ENCODE measurements at places on chromosomes 3 and 15.

GRCh38 chr3:40532252-40532651 lies 7.5 kb downstream of the ZNF621 start:
- DNase-seq = no peak

DNA sequence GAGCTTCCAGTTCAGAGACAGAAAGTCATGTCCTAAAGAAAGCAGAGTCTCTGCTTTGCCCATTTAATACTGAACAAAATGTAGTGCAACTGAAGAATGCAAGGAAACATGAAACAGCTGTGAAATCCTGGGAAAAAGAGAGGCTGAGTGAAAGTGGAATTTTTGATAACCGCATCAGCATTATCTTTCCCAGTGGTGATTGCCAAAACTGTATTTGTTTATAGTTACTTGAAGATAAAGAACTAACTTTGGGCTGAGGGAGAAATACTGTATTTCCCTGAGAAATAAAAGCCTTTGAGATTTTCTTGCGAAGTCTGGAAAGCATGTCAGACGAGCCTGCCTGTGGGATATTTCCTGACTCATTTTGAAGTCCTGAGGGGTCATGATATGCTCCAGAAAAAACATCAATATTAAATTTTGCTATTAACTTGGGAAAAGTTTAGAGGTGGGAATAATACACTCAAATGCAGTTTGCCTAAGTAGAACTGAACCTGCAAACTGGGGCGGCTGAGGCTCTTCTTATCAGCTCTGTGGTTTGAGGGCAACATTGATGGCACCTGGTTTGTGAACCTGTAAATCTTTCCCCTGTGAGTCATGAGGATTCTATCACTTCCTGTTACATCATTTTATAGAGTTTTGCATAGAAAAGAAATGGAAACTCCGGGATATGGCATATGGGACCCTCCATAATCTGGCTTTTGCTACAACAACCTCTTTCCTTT lies 855.3 kb downstream of the MCTP2 start:
- no peak for DNase-seq

GRCh38 chr15:62881056-62881455 lies 161.5 kb upstream of the TPM1 start:
- DNase-seq = no peak

GRCh38 chr3:43369404-43370292 lies 83.3 kb downstream of the SNRK start:
- no peak for DNase-seq

- DNase-seq = no peak
These were observed 7.7 kb upstream of the OXSR1 start for GRCh38 chr3:38157595-38157994.

DNA sequence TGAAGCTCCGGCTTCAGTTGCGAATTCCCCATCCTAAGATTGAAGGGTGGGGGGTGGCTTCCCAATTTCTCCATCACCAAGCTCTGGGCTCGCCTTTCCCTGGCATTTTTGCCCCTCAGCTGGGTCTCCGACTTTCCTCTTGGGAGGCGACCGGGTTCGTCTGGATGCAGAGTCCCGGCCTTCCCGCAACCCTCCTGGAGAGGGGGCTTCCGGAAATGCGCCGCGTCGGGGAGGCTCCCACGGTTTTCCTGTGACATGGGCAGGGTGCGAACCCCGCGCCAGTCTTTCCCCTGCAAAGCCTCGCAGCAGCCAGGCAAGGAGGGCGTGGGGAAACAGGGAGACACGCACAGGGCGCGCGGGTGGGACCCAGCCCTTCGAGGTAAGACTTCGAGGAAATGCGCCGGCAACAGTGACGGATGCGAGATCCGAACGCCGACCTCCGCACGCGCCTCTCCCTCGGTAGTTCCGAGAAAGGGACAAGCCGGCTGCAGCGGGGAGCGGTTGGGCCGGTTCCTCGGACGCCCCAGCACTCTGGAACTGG lies 466 bp upstream of the HCN4 start:
- DNase-seq = no peak

DNA sequence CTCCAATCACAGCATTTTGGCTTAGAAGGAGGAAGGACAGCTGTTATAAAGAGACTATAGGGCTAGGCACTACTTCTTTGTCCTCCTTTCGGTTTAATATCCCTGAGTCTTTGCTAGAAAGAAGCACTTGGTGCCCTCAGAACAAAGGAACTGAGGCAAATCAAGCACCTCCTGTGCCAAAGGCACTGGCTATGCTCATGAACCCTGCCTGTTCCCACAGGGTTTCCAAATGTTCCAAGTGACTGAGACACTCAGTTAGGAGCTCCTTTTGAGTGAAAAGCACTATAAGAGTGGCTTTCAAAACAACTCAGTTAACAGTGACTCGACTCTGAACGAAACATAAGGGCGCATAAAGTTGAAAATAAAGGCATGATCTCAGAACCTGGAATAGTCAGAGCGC lies 25.0 kb downstream of the TBC1D2B start:
- no peak for DNase-seq

GRCh38 chr3:134903837-134904236 lies 108.8 kb downstream of the EPHB1 start:
- DNase-seq = no peak

DNA sequence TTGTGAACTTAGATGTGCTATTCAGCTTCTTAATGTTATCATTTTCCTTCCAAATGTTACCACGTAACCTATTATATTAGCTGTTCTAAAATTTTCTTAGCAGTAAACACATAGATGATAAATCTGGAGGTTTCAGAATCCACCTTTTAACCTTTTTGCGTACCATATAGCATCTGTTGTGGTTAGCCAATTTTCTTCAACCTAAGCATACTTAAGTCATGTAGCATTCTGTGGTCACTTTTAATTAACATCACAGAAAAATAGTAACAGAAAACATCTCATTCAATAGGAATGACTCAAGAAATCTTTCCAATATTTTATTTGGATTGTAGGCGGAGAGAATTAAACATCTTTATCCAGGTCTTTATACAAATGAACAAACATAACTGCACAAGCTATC lies 1465.3 kb upstream of the GBE1 start:
- no peak for DNase-seq

DNA sequence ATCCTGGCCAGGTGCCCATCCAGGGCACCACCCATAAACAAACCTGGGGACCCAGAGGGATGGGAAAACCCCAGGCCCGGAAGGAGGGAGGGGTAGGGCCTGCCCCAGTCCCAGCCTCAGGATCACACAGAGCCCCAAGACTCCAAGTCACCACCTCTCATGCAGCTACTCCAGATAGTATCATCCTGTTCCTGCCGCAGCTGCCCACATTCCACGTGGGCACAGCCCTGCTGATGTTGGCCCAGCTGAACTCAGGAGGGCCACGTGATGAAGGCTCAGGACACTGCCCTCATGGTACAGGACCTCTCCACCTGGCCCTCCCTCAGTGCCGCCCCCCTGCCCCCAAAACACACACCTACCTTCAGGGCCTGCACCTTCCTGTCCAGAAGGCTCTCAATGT lies 69.5 kb downstream of the CACNA2D2 start:
- no peak for DNase-seq

GRCh38 chr15:67047149-67047661 lies 18.2 kb upstream of the SMAD3 start:
- DNase-seq = no peak

DNA sequence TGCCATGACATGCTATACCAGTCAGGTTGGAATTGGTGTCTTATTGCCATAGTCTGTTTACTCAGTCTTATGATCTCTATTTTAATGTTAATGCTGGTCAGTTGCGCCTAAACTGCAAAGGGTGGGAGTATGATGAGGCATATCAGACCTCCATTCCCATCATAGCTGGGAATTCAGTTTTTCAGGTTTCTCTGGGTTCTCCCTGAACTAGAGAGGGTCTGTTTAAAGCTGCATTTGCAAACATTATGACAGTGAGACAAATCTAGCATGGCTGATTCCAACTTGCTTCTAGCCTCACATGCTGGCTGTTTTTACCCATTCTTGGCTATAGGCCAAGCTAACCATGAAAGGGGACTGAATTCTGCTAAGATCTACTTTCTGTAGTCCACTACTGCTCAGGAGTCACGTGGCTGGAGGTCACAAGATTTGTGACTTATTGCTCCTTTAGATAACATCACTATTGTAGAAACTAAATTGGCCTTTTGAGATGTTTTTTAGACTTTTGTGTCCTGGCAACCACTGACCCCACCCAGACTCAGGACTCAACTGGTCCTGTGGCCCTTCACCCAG lies 96.5 kb downstream of the TGFBR2 start:
- no peak for DNase-seq

DNA sequence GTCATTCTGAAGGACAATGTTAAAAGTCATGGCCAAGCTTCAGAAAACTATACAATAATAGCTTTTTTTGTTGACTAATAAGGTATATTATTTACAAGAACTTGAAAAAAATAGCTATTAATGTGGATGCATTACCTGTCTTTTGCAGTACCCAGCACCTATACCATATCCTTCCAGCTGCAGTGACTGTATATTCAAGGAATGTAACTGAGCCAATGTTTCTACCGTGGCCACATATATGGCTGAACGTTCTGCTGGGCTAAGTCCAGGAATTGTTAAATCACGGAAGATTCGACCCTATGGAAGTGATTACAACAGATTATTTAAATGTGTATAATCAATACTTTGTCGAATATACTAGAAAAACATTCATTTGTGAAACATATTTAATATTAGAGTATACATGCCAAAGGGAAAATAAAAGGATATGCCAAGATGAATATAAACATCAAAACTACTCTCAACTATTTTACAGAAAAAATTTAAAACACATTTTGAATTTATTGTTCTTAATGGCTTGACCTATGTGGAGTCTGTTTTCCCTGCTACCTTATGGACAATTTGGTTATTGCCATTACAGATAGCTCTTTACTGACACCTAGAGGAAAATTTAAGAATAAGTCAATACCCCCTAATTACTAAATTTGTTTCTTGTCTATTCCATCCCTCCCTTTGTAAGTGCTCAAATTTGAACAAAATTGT lies 17.6 kb downstream of the ACAD11 start:
- DNase-seq = no peak

- DNase-seq = no peak
These were observed 27.9 kb upstream of the KLF13 start for GRCh38 chr15:31298707-31299172.

DNA sequence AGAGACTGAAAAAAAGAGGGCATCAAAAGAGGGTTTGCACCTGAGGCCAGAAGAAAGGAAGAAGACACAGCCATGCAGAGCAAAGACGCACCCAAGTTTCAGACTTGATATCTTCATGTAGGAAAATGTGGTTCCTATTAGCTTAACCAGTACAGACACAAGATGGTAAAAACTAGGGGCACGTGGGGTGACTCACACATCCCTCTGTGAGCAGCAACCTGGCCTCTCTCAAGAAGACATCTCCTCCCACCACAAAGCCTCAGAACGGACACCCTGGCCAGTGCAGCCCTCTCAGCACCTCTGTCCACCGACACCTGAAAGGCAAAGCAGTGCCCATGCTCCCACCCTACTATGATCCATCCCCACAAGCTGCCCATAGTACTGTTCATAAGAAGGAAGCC lies 33.3 kb downstream of the GLB1 start:
- DNase-seq = no peak

DNA sequence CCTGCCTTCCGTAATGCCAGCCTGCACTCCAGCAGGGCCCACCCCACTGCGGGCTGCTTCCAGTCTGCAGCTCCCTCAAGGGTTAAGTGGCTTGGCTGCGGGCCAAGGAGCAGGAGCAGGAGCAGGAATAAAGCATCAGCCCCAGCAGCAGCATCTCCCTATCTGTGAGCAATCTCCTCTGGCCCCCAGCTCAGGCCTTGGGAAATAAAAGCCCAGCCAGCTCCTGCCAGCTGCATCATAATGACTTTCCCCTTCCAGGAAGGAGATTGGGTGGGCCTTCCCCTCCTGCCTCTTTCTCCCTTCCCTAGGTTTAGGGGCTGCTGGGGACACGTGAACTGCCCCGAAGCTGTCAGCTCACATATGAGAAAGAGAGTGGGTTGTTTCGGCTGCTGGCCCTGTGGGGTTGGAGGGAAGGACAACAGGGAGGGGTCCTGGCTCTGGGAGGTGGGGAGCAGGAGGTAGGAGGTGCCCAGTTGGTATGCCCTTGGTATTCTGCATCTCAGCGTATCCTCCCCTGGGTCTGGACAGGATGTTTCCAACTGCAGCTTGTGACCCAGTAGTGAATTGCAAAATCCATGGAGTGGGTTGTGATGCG lies 34.6 kb upstream of the FGD5 start:
- no peak for DNase-seq

DNA sequence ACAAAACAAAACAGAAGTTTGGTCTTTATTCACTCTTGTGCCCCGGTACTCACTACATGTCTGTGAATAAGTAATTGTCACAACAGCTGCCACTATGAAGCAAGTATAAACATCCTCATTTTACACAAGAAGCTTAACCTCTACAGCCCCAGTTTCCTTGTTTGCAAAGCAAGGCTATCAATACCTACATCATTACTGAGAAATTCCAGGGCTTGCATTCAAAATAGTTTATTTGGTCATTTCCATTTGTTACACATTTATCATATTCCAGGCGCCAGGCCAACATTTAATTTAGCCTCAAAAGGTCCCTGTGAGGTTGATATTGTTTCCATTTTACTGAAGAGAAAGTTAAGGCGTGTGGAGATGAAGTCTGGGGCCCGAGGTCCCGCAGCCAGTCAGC lies 161.4 kb upstream of the LRTM1 start:
- no peak for DNase-seq

DNA sequence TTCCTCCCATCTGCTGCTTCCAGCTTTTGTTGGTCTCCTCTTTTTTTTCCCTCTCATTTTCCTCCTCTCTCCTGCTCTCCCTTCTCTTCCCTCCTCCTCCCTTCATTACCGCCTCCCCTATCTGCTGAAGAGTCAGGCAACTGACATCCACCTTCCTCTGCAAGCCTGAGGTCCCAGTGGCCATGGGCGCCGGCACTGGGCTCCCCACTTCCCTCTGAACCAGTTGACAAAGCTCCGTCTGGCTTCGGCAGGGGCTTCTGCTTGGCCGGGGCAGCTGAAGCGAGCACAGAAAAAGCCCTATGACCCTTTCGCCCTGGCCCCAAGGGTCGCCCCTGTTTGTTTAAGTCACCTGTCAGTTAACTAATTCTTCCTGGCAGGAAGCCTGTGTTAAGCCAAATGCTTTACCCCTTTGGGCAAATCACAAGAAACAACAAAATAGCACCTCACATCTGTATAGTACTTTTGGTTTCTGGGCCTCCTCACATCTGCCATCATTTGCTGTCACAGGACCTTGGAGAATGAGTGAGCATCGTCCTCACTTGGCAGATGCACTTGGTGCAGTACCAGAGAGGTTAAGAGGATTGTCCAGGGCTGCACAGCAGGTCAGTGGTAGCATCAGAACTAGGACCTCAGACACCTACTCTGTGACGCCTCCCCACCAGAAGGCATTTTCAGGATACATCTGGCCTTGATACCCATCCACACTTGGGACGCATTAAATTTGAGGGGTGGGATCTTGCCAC lies 27.7 kb downstream of the ITGA11 start:
- no peak for DNase-seq

DNA sequence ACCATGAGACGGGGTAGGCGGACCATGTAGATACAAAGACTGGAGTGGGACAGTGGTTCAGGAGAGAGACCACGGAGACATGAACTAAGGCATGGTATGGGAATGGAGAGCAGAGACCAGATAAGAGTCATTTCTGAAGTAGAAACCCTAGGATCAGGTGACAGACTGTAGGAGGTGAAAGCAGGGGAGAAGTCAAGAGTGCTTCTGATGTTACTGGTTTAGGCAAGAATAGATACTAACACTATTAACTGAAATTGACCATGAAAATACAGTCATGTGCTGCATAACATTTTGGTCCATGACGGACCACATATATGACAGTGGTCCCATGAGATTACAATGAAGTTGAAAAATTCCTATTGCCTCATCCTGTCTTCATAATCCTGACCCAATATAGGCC lies 41.7 kb downstream of the RASGRP1 start:
- DNase-seq = no peak

Measured in activated gamma-delta T cell (primary cell).